Stimulated activated CD4-positive, alpha-beta T cell treated with anti-CD3 and anti-CD28 coated beads, Interleukin-1b, Interleukin-23, amount 100 ng/mL, for 4 hours (primary cell): ENCODE measurements at places on chromosomes 6 and 20.

- DNase-seq, result no peak
Observed at GRCh38 chr20:8673116-8673515, 395.8 kb upstream of the PLCB4 start.

- peak; percentile 5 for DNase-seq
Observed at GRCh38 chr6:156776470-156776839, 723 bp upstream of the ARID1B start.

DNA sequence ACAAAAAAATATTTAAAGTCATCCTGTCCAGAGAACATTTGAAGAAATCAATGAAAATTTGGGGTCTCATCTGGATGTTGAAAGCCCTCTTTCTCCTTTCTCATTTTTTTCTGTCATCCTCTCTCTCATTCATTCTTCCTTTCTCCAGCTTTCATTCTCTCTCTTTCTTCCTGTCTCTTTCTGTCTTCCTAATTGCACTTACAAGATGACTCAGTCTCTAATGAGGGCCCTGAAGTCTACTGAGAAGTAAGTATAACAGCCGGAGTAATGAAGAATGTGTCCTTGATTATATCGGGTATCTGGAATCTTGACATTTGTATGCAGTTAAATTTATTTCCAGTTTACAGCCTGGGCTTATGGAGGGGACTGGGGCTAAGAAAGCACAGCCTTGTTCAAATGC, 232.2 kb upstream of the SULF2 start:
- no peak for DNase-seq

DNA sequence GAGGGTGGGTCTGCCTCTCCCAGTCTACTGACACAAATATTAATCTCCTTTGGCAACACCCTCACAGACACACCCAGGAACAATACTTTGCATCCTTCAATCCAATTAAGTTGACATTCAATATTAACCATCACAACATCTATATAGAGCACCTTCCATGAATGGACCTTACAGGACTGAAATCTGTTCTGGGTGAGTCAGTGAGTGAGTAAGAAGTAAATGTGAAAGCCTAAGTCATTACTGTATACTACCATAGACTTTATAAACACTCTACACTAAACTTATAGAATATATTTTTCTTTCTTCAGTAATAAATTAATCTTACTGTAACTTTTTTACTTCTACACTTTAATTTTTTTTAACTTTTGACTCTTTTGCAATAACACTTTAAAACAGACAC, 993.8 kb upstream of the MAP3K7 start:
- DNase-seq, result no peak

DNA sequence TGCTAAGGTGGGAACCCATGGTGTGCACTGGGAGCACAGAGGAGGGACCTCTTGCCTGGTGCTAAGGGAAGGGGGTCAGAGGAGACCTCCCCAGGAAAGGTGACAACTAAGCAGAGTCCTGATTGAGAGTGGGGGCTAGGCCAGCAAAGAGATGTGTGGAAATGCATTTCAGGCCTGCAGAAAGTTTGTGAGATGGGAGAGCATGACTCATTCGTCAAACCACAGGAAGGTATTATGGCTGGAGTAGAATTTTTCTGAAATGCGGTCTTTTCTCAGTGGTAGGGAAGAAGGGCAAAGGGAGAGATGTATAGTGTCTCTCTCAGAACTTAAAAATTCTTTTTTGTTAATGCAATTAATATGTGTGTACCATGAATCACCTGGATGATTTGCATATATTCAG, 23.6 kb upstream of the EDN1 start:
- DNase-seq, result no peak

- no peak for DNase-seq
Observed at GRCh38 chr6:168559574-168560098, 118.7 kb downstream of the SMOC2 start.

DNA sequence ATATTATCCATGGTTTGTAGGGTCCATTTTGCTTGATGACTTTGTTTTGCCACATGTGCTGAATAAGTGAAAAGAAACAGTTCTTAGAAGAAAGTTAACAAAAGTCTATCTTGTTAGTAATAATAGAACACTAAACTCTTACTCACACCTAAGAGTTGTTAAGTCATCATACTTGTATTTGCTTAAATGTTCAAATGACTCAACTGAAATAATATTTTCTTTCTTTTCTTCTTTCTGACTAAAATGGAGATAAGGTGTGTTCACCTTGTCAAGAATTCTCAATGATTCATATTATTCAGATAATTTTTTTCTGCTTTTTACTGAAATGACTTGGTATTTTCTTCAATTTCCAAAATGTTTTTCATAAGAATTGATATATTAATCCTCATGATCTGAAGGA, 327.2 kb downstream of the HTR1B start:
- DNase-seq, result no peak

GRCh38 chr6:122758927-122759334, 20.6 kb upstream of the FABP7 start:
- no peak for DNase-seq

GRCh38 chr20:19777981-19778380, 19.9 kb downstream of the RIN2 start:
- DNase-seq, result no peak

DNA sequence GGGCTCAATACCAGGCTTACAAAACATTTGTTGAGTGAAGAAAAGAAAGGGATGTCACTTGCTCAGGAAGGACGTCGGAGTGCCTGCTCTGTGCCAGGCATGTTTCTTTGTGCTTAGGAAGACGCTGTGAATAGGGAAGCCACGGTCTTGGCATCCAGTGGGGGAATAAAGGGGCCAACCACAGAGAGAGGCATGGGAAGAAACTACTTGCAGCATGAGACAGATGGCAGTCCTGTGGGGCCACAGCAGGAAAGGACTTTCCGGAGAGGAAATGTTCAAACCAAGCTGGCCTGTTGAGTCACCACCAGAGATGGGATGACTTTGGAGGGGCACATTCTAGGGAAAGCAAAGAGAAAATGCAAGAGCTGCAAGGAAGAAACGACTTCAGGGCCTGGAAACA, 173.2 kb downstream of the CDH26 start:
- DNase-seq, result no peak

- no peak for DNase-seq
Observed at GRCh38 chr20:34797012-34797995, 28.1 kb downstream of the NCOA6 start.

- DNase-seq, result peak; percentile 5
Observed at GRCh38 chr6:142474531-142475289, 172.9 kb downstream of the ADGRG6 start.

- no peak for DNase-seq
Observed at GRCh38 chr6:156879591-156879990, 102.4 kb downstream of the ARID1B start.

GRCh38 chr6:162211777-162212176, 515.8 kb downstream of the PRKN start:
- DNase-seq, result no peak

- no peak for DNase-seq
Observed at GRCh38 chr20:50216543-50217206, 26.0 kb downstream of the CEBPB start.

DNA sequence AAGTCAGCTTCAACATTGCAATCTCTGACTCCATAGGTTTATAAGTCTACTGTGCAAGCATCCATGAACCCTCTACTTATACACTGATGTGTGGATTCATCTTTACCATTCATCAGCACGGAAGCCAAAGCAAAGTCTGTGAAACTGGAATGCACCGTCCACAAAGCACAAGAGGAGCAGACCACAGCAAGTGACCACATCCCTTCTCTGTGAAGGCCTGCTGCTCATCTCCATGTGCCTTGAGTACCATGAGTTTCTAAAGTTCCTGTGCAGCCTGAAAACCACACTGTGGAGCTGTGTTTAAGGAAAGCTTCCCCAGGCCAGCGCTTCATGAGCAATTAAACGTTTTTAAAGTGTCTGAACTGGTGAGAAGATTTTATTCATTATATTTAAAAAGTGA, 20.0 kb downstream of the GABRR1 start:
- DNase-seq, result no peak

- peak; percentile 58 for DNase-seq
Observed at GRCh38 chr20:47317127-47317895, 39.2 kb downstream of the ZMYND8 start.

DNA sequence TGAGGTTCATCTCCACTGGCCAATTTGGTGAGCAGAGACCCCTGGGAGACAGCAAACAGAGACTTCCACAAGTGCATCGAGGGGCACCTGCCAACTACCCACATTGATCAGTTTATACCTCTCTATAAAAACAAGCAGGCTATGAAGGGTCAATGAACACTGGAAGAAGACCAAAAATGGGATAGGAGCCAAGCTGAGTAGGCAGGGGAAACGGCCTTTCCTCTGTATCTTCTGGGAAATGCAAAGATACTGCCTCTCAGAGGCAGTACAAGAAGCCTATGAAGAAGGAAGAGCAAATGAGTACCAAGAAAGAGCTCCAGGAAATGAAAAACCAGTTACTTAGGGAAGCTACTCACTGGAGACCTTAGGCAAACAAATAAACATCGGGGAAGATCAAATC, 247.7 kb downstream of the GMDS start:
- no peak for DNase-seq

- no peak for DNase-seq
Observed at GRCh38 chr20:24236201-24236600, 233.2 kb upstream of the SYNDIG1 start.

GRCh38 chr6:115276881-115277565, 783.7 kb downstream of the FRK start:
- DNase-seq, result no peak

DNA sequence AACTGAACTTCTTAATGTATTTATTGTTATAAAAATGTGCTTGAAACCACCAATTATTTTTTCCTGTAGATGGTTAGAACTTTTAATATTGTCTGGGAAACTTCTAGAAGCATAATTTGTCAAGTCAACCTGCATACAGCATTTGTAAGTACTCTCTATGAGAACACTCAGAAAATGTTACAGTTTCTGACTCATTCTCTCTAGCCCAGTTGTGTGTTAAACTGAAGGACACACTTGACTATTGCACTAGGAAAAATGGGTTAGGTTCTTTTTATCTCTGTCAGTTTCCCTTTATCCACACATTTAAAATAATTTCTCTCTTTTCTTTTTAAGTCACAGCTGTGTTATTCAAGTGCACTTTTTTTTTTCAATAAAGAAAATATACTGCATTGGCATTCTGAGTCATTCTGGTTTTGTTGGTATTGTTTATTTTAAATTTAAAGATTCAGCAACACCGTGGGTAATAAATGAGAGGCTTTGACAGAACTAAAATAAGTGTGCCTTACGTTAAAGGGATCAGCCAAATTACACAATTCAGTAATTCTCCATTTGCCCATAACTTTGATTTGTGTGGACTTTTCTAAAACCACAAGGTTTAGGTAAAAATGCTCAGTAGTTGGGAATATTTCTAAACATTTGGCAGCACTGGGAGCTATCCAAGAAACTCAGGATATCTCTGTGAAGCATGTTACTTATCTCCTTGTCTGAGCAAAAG, 50.7 kb downstream of the OPN5 start:
- DNase-seq, result no peak

GRCh38 chr6:159714404-159714803, 12.9 kb upstream of the WTAP start:
- DNase-seq, result no peak

DNA sequence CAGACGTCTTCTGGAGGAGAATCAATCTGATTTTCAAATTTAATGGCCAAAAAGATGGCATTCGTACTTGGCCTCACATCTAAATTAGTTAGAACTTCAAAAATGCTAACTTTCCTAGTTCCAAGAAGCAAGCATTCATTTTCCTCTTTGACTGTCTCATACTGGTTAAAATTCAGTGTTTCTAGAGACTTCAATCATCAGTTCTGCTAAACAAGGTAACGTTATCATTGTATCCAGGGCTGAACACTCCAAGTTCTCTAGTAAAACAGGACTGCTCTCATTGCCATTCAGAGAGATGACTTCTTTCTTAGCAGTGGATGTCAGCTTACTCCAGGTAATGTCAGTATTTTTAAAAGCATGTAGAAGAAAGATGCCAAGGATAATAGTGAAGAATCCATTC, 34.6 kb upstream of the ENTPD6 start:
- no peak for DNase-seq

DNA sequence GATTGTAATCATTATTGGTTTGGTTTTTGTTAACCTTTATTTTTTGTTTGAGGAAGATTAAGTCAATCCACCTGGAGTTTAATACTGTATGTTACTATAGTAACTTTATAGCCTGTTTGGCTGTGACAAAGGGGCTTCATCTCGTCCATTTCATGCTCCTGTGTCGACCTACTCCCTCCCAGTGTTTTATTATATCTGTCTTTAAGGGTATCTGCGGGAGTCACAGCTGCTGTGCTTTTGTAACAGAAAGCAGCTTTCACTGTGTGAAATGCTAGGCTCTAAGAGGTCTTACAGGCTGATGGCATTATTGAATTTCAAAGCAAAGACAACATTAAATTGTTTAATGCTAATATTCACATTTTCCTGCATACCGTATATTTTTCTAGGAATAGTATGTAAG, 698.0 kb upstream of the POU3F2 start:
- no peak for DNase-seq

GRCh38 chr6:161682982-161683381, 409.1 kb upstream of the AGPAT4 start:
- no peak for DNase-seq

GRCh38 chr20:11045412-11046175, 371.8 kb upstream of the JAG1 start:
- DNase-seq, result no peak

DNA sequence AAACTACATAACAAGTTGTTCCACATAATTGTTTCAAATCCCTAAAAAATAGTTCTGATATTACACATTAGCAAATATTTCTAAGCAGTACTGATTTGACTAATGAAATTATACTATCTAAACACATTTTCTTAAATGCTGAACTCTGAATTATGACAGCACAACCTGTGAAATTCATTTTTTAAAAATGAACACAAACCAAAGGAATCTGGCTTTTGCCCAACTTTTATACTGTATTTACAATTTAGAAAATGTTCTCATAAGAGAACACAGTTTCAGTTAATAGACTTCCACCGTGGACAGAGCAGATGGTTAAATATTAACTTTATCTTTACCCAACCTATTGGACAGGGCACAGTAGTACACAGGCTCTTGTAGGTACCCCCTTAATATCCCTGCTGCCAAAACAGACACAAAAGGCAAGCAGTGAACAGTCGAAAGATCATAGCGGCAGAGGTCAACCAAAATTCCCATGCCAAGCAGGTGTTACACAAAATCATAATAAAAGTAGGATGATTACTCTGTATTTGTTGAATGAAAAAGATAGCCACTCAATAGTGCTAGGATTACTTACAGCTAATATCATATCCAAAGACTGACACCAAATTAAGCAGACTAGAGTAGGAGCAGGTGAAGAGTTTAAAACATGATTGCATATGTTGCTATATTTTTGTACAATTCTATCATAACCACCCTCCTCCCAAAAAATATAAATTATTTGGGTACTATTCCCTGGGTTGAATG, 122.5 kb downstream of the RNGTT start:
- DNase-seq, result no peak

- DNase-seq, result no peak
Observed at GRCh38 chr6:49336514-49337131, 126.4 kb downstream of the MMUT start.
